ENCODE measurements at places on chromosomes 7 and 10. TPM values are rescaled to one million over a fixed set of nuclear protein-coding genes. Genes with fewer than 3 reads are reported as not detected.

Gene NDUFB2
- total RNA-seq: 155 TPM

Gene ZNF853
- 0.23 TPM for total RNA-seq

Gene ANKRD26
- 6.1 TPM for total RNA-seq

Gene ZPBP
- total RNA-seq: not detected

Gene TAS2R41
- not detected for total RNA-seq

Gene OR2A42
- total RNA-seq: not detected

Gene MMP21
- not detected for total RNA-seq

Gene SPACDR
- total RNA-seq: 4.3 TPM

Gene PDE6C
- not detected for total RNA-seq

Gene GPRIN2
- not detected for total RNA-seq

Gene DYNC1I1
- total RNA-seq: not detected

Gene IFIT1B
- total RNA-seq: not detected

Gene APBB1IP
- total RNA-seq: 80.9 TPM

Gene PLCE1
- 0.08 TPM for total RNA-seq

Gene PBLD
- total RNA-seq: 1.4 TPM

Gene AKR1B15
- total RNA-seq: not detected

Gene PRPS1L1
- not detected for total RNA-seq

Gene VPS37D
- total RNA-seq: 0.33 TPM

Gene RBP4
- total RNA-seq: not detected

Gene HYAL4
- not detected for total RNA-seq
